Activated T-helper 1 cell treated with anti-CD3 and anti-CD28 coated beads, Interleukin-12 subunit alpha, Interleukin-12 subunit beta, Interleukin-2, Interleukin-4 antibody, amounts not matched to agents 30 ng/mL and 10 ng/mL and 1 ng/mL, durations not matched to agents 14 hours and 24 hours and 36 hours (primary cell): ENCODE measurements at places on chromosomes 1 and 21.

DNA sequence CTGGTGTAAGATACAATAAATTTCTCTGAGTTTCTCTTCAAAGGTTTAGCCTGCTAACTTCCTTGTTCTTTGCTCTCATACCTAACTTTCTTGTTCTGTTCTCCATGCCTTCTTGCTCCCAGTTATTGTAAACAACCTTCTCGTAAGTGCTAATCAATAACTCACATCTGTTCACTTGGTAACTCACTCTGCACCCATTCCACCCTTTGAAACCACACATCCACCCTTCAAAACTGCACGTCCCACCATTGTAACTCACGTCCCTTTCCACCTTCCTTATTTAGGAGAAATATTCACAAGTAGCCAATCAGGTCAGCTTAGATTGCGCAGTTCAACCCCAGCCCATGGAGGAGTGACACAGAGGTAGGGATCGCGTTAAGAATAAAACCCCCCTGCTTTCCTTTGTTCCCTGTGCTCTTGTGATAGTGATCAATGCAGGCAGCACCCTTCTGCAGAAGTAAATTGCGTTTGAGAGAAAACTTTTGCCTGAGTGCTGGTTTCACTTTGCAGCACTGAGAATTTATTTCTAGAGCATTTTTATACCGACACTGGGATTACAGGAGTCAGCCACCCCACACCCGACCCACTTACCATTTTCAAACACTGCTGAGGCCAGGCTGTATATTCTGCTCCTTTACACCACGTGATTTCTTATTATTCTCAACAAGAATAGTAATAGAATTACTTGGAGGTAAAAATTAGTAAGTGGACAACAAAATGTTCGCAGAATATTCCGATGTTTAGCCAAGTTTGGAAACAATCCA, 789.2 kb upstream of the RGS18 start:
- DNase-seq, result no peak

DNA sequence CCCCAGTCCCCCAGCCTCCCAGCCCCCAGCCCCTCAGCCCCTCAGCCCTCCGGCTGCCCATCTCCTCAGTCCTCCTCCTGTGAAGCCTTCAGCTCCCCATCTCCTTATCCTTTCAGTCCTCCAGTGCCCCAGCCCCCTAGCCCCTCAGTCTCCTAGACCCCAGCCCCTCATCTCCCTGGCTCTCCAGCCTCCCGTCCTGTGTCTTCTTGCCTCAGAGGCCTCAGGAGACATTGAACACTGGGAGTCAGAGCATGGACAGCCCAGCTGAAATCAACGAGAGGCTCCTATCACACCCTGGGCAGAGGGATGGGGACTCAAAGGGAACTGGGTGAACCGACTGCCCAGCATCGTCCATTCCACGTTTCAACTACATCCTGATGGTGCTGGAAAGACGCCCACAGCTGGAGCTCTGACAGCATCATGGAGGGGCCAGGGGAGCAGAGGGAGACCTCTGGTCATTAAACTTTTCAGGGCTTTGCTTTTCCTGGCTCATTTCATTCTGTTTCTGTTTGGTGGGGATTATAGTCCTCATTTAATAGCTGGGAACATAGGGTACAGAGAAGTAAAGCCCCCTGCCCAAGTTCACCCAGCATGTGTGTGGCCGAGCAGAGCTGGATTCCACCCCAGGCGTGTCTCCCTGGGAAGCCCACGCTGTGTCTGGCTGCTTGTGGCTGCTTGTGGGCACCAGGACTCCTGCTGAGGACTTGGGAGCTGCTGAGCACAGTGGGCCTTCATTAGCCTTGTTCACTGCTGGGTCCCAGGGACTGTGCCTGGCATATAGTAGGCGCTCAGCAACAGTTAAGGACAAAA, 396.7 kb downstream of the PTPRU start:
- no peak for DNase-seq

DNA sequence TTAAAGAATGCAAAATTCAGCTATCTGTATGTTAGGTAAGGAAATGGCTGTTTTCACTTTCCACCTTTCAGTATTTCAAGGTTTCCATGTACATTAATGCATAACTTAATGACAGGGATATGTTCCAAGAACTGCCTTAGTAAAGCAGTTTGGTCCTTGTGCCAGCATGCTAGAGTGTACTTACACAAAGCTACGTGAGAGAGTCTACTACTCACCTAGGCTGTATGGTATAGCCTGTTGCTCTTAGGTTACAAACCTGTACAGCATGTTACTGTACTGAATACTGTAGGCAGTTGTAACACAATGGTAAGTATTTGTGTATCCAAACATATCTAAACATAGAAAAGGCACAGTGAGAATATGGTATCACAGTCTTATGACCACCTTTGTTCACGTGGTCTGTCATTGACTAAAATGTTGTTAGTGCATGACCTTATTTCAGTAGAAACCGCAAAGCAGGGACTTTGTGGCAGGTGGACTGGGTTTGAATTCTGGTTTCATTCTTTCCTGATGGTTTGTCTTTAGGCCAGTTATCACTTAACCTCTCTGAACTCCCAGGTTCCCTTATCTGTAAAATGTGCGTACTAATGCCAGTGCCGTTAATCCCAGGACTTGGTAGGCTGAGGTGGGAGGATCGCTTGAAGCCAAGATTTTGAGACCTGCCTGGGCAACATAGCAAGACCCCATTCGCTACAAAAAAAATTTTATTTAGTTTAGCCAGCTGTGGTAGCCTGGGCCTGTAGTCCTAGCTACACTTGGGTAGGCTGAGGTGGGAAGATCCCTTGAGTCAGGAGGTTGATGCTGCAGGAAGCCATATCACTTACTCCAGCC, 4.9 kb downstream of the SMYD2 start:
- DNase-seq, result no peak

DNA sequence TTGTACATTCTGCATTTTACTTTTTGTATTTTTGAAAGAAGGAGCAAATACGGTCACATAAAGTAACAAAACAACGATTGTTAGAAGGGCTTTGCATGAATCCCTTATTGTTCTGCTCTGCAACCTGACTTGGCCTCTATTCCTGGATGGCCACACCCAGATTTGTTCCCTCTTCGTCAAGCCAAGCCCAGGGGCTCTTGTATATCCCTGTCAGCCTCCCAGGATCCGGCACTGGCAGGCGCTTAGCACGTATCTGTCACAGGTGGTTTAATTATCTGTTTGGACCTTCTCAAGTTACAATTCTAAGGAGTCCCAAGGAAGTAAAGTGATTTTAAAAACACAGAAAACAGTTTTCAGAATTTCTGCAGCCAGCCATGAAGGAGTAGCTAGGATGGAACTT, 28.0 kb downstream of the CRYAA start:
- DNase-seq, result no peak

GRCh38 chr1:84912726-84913554, 19.9 kb upstream of the LPAR3 start:
- DNase-seq, result no peak

DNA sequence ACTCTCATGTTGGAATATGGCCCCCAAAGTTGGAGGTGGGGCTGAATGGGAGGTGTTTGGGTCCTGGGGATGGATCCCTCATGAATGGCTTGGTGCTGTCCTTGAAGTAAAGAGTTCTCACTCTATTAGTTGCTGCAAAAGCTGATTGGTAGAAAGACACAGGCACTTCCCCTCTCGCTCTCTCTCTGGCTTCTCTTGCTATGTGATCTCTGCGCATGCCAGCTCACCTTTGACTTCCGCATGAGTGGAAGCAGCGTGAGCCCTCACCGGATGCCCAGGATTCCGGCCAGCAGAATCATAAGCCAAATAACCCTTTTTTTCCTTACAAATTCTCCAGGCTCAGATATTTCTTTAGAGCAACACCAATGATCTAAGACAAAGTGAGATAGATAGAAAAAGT, 20.9 kb upstream of the CCSAP start:
- no peak for DNase-seq

DNA sequence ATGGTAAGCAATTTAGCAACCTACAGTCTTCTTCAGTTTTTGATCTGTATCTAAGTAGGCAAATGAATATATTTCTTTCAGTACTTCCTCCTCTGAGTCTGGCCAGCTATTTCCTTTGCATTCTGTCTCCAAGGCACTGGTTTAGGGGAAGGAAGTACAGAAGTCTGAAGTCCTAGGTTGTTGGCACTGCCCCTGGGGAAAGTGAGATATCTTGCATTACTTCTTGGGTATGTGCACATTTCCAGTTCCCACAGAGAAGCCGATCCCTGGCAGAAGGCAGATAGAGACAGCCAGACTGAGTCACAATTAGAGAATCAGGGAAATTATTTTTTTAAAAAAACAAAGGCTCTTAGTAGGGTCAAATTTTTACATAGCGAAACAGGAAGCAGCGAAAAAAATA, 98.8 kb downstream of the RASAL2 start:
- DNase-seq, result no peak

DNA sequence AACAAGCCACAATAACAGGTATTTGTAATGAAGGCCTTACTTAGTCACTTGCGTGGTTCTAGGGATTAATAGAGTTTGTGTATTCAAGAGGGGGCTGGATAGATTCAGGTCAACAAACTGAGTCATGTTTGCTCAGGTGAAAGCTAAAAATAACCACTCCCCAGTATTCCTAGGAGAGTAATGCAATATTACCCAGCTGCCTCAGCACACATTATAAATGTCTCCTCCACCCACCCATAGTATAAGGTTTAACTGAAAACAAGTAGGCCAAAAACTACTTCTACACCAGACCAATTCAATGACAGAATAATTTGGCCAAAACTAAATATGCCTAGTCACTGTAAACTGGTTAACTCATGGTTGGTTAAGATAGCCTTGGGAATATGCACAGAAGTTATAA, 34.4 kb downstream of the WLS start:
- DNase-seq, result no peak

GRCh38 chr1:170694172-170694926, 30.4 kb downstream of the PRRX1 start:
- no peak for DNase-seq

DNA sequence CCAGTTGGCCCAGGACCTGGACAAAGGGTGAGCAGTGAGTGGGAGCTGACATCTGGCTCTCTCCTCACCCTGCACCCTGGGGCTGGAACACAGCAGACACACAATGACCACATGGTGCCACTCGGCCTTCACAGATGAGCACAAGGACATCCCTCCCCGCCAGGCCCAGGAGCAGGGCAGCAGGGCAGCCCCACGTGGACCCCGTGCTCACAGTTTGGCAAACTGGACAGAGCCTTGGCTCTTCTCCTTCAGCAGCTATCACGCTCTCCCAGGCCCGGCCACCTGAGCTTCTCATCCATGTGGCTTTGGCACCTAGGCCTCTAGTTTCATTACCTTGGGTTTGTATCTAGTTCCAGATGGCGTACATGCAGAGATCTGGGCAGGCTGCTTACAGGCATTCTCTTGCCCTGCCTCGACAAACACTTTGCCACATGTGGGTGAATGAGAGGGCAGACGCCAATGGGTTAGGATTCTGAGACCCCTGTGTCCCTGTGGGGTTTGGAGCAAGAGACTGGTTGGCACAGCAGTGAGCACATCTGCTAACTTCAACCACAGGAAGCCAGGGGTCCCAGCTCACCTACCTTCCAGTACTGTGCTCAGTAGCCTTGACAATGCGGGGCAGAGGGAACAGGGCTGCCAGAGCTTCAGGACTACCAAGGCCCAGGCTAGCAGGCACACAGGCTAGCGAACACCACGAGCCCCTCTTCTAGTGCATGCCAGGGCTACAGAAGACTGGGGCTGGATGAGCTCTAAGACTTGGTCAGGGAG, 3.4 kb upstream of the PTPRF start:
- no peak for DNase-seq

DNA sequence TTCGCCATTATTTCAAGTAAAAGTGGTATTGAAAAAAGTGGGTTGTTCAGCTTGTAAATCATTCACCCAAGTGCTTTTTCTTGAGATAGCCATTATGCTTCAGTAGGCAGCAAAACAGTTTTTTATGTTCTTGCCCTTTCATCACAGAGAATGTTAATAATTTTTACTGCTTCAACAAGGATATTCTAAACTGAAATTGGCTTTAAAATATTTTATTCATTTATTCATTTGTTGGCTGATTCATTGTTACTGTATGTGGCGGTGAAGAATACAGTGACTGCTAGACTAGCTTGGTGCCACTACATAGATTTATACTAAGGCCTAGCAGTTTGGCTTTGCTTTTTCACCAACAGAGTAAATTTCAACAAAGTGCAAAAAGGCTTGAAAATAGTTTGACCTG, 121.5 kb downstream of the OLFML2B start:
- no peak for DNase-seq

- DNase-seq, result no peak
Observed at GRCh38 chr21:42148584-42148983, 70.4 kb upstream of the ABCG1 start.

- DNase-seq, result no peak
Observed at GRCh38 chr21:37503848-37504467, 137.4 kb downstream of the DYRK1A start.

DNA sequence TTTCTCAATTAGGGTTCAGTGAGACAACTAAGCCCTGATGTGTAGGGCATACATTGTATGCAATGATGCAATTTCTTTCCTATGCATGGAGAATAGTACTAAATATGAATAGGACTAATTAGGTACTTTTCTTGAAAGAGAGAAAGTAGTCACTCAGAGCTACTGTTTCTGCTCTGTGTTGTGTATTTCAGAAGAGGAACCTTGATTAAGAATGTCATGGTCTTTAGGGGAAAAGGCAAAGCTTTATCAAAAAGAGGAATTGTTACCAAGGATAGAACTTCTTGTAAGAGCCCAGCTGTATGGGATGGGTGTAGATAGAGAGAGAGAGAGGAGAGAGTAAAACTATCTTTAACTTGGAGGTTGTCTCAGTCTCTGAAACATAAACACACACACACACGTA, 49.1 kb downstream of the HLX start:
- no peak for DNase-seq

GRCh38 chr1:86739648-86740509, 35.5 kb downstream of the SH3GLB1 start:
- no peak for DNase-seq

DNA sequence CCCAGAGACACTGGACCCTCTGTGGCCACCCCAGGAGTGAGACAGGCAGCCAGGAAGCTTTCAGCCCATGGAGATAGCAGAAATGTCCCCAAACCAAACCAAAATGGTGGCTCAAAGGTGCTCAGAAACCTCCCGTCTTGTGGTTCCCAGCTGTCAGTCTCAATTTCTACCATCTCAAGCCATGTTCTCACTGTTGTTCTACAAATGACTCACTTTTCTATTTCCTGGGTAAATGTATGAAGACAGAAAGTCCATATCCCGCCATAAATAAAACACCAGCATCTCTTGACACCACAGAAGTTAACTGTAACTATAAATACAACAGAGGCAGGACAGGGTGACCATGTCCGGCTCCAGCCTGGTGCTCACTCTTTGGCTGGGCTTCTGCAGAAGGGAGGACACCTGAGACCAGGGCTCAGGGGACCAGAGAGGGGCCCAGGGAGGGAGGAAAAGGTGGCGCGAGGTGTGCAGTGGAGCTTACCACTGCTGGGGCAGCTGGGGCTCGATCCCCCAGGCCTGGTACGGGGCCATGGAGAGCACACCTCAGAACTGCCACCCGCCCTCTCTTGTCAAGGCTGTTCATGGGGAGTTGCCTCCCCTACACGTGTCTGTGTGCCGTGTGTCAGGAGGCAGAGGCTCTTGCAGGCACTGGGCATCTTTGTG, 43.6 kb downstream of the EPHB2 start:
- no peak for DNase-seq

- DNase-seq, result no peak
Observed at GRCh38 chr1:63861052-63861691, 87.4 kb downstream of the ROR1 start.

- no peak for DNase-seq
Observed at GRCh38 chr1:100700586-100700985, 19.0 kb upstream of the VCAM1 start.
